Right atrium auricular region (tissue), 2 donors: ENCODE measurements at places on chromosomes 4 and X. TPM values are rescaled to one million over a fixed set of nuclear protein-coding genes. Genes with fewer than 3 reads are reported as not detected.

DNA sequence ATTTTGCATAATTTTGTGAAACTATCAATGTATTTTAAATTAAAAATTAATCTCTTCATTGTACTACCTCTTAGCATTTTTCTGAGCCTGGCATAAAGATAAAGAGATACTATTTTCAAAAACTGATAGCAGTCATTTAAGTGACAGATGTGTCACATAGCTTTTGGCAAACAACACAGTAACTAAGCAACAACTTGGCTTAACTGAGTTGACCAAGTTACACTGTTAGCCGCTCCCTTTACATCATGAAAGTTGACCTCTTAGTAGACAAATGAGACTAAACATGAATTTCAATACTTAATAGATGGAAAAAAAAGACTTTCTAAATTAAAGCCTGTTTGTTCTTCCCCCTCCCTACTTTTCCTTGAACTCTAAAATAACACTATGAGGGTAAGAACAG, 62.0 kb downstream of the ATP8A1 start:
- no peak for DNase-seq

- DNase-seq, result no peak
These were observed 1513.0 kb downstream of the STIM2 start for GRCh38 chr4:28373601-28374000.

DNA sequence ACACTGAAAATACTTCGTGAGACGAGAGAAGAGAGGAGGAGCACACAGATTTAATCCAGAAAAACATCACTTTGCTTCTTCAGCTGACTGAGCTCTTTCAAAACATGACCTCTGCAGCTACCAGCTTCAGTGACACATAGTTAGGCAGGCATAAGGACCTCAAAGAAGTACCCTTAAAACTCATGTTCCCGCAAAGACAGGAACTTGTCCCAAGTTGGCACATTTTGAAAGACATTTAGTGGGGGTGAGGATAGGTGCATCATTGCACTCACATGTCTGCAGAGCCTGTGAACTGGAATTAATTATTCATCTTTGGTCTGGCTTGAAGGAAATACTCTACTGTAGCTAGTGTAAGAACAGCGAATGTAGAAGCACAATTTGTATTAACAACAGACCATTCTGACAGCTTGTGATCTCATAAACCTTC, 221.8 kb downstream of the MGST2 start:
- DNase-seq, result no peak

- DNase-seq, result no peak
These were observed 713.8 kb upstream of the PABPC4L start for GRCh38 chr4:134915355-134915754.

GRCh38 chr4:112523764-112524505, 8.0 kb upstream of the NEUROG2 start:
- no peak for DNase-seq

DNA sequence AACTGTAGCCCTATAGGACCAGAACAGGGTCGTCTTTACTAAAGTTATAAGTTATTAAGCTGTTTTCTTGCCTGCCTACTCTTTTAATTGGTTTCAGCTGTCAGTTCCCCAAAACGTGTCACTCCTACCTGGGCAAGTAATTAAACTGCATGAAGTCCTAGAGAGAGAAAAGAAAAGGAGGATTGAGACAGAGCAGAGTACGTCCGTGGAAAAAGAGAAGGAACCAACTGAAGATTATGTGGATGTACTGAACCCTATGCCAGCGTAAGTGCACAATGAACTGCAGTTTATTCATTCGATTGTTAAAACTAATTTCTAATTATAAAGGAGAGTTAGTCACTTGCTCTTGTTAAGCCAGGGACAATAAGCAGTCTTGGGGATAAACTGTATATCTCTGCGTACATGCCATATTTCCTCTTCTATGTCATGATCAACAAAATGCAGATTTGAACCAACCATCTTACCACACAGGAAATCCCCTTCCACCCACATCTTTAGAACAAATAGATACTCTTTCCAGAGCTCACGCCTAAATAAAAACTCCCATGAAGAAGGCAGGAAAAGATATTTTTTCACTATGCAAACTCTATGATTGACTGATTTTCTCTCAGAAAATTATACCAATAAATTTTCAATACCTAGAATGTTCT, 22.8 kb downstream of the STAP1 start:
- DNase-seq, result no peak

DNA sequence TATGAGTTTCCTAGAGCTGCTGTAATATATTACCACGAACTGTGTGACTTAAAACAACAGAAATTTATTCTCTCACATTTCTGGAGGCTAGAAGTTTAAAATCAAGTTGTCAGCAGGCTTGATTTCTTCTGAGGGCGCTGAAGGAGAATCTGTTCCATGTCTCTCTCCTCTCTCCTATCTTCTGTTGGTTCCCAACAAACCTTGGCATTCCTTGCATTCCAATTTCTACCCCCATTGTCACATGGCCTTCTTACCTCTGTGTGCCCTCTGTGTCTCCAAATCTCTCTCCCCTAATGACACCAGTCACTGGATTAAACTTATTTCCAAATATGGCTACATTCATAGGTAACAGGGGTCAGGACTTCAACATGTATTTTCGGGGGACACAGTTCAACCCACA, 672.7 kb downstream of the RPA4 start:
- DNase-seq, result no peak

DNA sequence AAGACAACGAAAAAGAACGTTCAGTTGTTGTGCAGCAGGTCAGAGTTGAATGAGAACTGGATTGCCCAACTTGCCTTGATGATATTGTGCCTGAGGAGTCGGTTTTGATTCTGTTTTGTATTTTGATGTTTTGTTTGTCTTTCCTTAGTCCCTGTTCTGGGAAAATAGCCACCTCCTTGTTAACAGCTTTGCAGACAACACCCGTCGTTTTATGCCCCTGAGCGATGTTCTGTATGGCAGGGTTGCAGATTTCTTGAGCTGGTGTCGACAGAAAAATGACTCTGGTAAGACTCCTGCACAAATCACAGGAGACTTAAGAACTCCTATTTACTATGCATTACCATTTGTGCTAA, 4.5 kb downstream of the BST1 start:
- no peak for DNase-seq

DNA sequence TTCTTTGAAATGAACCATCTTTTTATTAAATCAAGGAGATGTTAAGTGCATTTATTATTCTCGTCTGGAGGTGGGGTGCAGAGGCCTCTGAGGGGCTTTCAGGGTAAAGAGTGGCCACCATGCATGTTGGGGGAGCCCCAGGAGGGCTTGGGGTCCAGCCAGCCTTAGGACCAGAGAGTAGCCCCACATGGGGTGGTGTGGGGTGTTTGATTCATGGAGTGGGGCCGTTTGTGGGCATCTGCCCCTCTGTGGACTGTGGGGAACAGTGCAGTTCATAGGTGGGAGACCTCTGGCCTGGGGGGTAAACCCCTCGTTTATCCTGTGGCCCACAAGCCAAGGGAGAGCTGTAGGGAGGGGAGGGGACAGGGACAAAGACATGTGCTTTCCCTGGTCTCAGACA, 26.9 kb downstream of the HTRA3 start:
- no peak for DNase-seq

GRCh38 chrX:8627796-8628195, 104.1 kb downstream of the ANOS1 start:
- DNase-seq, result no peak

GRCh38 chrX:144716187-144716586, 531.1 kb upstream of the SPANXN1 start:
- DNase-seq, result no peak

DNA sequence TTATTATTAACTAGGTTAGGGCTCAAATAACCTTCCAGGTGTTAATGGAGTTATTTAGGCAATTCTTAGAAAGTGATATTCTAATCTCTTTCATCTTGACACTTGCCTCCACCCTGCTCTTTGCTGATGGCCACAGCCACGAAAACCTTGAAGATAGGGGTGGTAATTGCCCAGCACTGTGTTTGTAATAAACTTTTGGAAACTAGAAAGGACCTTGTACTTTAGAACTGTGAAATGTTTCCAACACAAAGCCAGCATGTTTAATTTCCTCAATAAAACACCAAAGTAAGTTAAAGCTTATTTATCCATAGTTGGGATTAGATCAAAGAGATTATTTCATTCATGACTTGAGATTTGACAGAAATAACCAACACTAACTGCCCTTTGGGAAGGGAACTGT, 78.3 kb downstream of the MAOA start:
- DNase-seq, result no peak

DNA sequence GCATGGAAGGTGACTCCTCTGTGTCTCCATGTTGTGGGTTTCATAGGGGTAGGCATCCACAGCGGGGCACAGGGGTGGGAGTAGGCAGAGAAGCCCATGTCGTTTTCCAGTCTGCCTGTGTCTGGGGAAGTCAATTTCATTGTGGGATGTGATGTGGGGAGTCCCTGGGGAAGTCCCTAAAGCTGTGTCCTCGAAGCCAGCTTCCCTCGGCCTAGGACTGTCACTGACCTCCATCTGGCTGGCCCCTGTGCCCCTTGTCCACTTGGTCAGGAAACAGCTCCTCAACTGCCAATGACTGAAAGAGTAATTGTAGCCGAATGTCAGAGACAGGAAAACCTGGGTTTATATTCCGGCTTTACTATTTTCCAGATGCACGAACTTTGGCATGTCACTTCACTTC, 109.6 kb downstream of the DRD5 start:
- no peak for DNase-seq

GRCh38 chr4:31917334-31917733, 1197.2 kb downstream of the PCDH7 start:
- DNase-seq, result no peak

- DNase-seq, result no peak
These were observed 27.2 kb downstream of the PALLD start for GRCh38 chr4:168524006-168524405.

DNA sequence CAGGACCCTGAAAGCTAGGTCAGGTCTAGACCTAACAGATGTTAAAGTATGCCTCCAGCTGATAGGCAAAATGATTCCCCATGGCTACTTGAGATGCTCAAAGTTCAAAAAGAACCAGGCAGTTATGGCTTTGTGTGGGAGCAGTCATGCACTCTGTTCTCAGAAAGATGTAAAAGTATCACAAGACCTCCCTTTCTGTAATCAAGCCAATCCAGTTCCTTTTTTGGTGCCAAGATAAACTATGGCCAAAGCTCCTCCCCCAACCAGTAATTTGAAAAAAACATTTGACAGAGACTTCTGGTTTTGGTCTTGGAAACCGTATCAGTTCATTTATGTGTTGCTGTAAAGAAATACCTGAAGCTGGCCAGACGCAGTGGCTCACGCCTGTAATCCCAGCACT, 340.9 kb downstream of the CHIC1 start:
- DNase-seq, result no peak

- no peak for DNase-seq
These were observed 22.2 kb upstream of the LPAR4 start for GRCh38 chrX:78725287-78725686.

- DNase-seq, result no peak
These were observed 12.2 kb downstream of the TADA2B start for GRCh38 chr4:7055111-7055989.

GRCh38 chr4:78652282-78652876, 100.8 kb downstream of the ANXA3 start:
- DNase-seq, result no peak

- no peak for DNase-seq
These were observed 15.1 kb upstream of the INTS6L start for GRCh38 chrX:135505351-135505750.

GRCh38 chrX:52082578-52082977, 13.6 kb upstream of the MAGED4B start:
- DNase-seq, result no peak

- DNase-seq, result no peak
These were observed 15.4 kb downstream of the LRP2BP start for GRCh38 chr4:185380320-185380719.

DNA sequence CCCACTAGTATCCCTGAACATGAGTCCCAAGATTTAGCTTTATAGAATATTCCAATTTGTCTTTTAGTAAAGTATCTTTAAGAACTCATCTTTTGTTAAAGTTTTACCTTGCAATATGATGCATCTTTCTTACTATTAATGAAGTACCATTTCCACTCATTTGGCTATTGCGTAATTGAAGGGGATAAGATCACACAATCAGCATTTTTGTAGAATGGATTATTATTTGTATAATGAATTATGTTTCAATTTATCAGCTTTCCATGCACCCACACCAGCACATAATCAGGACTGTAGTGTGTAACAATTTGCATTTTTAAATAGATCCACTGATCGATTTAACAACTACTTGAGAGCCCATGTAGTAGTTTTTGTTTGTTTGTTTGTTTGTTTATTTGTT, 1364.9 kb upstream of the IGFBP7 start:
- DNase-seq, result no peak

DNA sequence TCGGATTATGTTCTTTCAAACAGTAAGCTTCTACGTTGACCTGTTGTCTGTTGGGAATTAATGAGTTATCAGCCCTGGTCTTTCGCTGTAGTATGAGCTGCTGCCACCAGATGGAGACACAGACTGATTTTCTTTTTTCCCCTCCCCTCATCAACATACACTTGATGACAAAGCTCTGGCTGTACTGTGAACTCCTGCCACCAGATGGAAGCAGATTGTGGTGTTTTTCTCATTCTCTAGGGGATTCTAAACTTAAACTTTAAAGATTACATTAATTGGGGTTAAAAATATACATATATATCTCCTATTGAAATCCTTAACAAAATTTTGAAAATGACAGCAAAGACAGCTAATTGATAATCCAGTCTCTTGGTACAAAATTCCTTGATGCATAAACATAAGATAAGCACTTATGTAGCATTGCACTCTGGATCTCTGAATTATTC, 44.8 kb downstream of the SMS start:
- peak; percentile 70 for DNase-seq

DNA sequence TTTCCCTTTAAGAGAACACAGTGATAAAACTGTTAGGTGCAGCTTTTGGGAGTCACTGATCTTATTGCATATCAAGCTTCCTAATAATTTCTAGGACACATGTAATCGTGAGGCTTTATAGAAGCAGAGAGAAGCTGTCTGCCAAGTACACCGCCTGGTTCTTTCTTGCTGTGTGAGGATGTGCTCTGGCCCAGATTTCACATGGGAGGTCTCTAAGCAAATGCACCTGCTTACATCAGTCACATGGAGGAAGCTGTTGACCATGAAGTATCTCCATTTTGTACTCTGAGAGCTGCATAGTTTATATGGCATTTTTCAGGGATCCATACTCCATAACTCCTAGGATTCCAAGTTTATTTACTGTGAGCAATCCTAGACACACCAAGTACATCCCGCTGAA, 37.1 kb downstream of the RGS12 start:
- peak; percentile 16 for DNase-seq

Gene GPR143
- 0.31 TPM for total RNA-seq

Gene STATH
- not detected for total RNA-seq

Gene MTMR8
- 0.37 TPM for total RNA-seq

Gene SSX2
- not detected for total RNA-seq

Gene AMTN
- not detected for total RNA-seq

Gene PAK3
- 0.16 TPM for total RNA-seq

Gene PABPC5
- 2.8 TPM for total RNA-seq
